SK-N-SH treated with all-trans-retinoic acid at 6 μM for 48 hours (cell line): ENCODE measurements at places on chromosomes 3 and 15.

- ATAC-seq, result no peak
Measured at GRCh38 chr3:177569875-177570657, 372.8 kb upstream of the TBL1XR1 start.

GRCh38 chr15:69099941-69100340, 60.5 kb upstream of the GLCE start:
- ATAC-seq, result no peak

DNA sequence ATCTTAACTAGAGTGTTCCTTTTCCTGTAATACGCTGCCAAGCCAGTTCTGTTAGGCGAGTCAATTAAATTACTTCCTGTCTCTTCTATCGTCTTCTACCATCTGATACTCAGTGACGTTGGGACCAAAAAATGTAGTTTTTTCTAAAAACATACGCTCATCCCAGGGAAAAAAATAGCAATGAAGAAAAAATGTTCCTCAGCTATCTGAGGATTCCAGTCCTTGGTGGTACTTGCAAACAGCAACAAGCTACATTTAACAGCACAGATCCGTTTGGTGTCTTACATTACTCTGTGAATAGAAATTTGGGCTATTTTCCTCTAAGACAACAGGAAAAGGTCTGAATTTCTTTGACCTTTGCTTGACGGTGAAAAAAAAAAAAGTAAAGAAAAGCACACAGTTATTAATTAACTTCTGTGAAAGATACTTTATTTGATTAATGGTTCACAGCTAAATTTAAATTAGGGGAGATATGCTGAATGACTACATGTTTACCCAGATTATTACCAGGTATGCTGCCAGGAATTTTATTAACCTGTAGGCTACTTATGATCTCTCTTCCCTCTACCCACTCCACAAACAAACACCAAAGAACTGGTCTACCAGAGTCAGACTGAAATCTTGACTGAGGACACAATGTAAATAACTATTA, 254.4 kb upstream of the ZPLD1 start:
- ATAC-seq, result peak; percentile 83

DNA sequence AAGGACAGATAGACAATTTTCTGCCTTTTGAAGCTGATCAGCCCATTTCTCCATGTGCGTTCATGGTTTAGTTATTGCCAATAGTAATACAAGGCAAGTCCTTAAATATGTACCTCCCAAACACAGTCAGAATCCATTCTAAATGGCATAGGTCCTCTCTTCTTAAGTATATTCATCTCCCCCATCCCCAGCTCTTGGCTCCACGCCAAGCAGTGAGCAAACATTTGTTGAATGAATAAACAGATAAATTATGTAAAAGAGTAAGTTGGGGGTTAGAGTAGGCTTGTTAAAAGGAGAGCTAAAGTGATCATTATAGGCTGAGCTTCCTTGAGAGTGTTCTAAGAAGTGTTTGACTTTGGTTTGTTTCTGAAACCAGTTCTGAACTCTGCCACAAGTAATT, 241.3 kb downstream of the ITPR1 start:
- no peak for ATAC-seq

DNA sequence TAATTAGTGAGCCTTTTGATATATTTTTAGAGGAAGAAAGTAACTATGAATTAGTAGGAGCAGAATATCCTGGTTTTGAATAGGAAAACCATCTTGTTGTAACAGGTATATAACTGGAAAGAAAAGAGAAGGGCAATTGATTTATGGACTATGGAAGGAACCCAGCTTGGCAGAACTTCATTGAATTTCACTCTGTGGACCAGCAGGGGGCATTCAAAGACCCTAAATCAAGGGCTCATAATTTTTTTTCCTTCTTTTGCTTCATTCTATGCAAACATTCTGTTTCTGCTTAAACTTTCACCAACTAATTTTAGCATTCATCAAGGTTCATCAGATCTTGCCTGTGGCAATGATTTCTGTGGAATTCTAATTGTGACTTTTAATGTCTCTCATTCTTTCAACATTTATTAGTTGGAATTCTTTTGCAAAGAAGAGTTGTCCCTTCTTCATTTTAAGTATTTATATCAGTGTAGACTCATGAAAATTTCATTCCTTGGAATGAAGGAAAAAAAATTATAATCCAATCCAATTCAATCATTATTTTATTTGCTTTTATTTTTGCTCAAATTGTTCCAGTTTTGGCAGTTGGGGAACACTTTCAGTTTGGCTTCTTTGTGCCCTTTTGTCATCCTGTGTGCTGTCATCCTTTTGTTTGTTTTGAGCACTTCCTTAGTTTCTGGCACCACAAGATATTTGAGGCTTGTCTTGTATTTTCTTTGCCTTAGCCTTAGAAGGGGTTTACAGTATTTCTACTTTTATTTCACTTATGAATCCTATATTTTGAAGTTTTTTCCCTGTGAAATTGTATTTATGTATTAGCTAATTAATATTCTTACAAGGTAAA, 30.4 kb downstream of the NXPE3 start:
- ATAC-seq, result peak; percentile 65
